ENCODE measurements at places on chromosomes 7 and 10. TPM values are rescaled to one million over a fixed set of nuclear protein-coding genes. Genes with fewer than 3 reads are reported as not detected.

DNA sequence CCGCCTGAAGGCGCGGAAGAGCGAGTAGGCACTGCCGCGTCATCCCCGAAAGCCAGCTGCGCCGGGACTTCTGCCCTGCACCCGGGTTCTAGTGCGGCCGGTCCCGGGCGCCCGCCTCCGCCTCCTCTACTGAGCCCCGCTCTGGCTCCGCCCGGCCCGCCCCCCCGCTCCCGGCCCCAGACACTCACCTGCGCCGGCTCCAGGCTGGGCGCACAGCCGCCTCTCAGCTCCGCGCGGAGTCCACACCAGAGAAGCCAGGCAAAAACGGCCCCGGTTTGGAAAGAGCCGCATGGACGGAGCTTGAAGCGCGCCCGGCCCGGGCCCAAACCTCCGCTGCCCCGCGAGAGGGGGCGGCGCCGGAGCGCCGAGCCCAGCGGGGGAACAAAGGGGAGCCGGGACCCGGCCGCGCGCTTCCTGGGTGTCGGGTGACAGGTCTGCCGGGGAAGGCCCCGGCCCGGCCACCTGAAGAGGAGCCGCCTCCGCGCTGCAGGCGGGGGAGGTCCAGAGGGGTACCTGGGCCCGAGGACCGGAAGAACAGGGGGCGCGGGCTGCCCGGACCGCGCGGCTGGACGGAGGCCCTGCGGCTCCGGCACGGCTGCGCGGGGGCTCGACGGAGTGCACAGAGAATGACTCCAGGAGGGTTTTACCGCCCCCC is 168.2 kb downstream of the NRF1 start:
- DNase-seq = peak; percentile 90

NPFFR1 gene
- total RNA-seq = 2.9 TPM

DNA sequence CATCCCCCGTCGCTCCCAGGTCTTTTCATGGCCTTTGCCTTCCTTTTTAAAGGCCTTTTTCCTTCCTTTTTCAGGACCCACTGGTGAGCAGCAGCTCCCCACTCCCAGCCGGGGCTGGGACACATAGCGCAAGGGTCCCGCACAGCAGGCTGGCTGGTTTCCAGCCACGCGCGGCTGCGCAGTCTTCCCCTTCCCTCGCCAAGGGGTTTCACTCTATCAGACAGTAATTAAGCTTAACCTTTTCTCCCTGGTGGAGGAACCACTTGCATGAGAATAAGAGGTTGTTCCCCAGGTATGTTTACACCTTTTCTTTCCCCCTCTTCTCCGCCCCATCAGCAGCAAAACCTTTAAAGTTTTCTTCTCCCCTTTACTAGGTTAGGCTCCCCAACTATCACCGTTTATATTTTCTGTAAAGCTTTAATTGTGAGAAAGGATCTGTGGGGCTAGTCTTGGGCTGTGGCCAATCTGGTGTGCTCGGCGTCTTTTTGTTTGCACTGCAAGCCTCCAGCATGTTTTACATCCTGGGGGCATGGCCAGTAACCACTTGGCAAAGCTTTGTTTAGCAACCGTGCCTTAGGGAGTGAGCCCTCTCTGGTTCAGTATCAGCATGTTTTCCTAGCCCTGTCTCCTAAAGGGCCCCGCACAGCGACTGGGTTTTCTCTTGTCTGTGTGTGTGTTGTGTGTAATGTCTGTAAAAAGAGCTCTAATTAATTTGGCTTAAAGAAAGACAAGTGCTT is 219.6 kb downstream of the PHF14 start:
- no peak for DNase-seq

INA gene
- not detected for total RNA-seq

DNA sequence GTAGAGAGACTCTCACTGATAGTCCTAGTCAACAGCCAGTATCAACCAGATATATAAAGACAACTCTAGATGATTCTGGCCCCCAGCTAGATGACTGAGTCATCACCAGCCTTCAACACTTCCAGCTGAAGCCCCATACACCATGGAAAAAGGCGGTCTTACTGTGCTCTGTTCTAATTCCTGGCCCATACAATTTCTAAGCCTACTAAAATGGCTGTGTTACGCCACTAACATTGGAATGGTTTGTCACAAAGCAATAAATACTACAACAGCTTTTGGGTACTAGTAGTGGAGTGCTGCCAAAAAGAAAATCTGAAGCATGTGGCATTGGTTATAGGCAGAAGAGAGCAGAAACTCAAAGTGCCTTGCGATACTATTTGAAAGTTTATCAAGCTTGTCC is 13.0 kb upstream of the TES start:
- no peak for DNase-seq

DNA sequence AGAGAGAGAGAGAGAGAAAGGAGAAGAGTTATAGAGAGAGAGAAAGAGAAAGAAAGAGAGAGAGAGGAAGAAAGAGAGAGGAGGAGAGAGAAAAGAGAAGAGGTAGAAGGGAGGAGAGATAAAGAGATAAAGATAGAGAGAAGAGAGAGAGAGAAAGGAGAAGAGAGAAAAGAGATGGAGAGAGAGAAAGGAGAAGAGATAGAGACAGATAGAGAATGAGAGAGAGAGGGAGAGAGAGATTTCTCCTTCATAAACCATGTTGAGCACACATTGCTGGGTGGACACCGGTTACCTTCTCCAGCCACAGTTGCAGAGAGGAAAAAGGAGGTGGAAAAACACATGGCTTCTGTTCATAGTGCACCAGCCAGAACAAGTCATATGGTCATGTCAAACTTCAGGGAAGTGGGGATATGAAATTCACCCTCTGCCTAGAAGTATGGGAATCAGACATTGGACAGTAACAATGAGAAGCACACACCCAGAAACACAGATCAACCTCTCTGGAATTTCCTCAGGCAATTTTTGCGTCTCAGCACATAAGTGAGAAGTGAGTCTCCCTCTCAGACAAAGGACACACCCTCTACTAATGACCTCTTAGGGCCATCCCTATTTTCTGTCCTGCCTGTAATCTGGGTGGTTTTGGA is 172.5 kb upstream of the SVIL start:
- no peak for DNase-seq

DNA sequence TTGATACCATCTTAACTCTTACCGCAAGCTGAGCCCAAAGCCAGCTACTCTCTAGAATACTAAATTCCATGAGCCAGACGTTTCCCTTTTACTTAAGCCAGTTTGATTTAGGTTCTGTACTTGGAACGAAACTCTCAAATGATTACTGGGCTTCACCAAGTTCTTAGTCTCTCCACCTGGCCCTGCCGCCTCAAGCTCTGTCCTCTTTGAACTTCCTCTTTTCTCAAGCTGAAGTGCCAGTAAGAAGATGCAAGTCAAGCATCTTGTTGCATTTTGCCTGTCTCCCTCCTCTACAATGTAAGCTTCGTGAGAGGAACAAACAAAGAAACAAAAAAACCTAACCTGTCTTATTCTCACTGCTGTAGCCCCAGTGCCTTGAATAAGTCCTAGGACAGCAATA is 358.2 kb upstream of the NPVF start:
- DNase-seq = no peak

PTPN20 gene
- total RNA-seq = not detected

CDC14C gene
- not detected for total RNA-seq

- peak; percentile 78 for DNase-seq
Observed at GRCh38 chr7:80883154-80884025, 35.5 kb downstream of the SEMA3C start.

GBX1 gene
- total RNA-seq = not detected

AP4M1 gene
- 36.8 TPM for total RNA-seq

GRCh38 chr7:55254242-55254595 is 110.9 kb upstream of the LANCL2 start:
- no peak for DNase-seq

DNA sequence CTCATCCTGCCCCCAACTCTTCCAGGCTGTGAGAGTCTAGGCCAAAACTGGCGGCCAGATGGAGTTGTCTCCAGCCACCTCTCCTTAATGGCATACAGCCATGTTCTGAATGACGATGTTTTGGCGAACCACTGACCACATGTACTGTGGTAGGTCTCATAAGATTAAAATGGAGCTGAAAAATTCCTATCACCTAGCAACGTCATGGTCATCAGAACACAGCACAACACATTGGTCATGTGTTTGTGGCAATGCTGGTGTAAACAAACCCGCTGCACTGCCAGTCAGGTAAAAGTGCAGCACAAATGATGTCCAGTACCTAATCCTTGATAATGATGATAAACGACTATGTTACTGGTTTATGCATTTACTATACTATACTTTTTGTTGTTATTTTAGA is 290.0 kb upstream of the MKI67 start:
- DNase-seq = no peak
